AG09309 (cell line): ENCODE measurements at places on chromosomes 4 and X.

DNA sequence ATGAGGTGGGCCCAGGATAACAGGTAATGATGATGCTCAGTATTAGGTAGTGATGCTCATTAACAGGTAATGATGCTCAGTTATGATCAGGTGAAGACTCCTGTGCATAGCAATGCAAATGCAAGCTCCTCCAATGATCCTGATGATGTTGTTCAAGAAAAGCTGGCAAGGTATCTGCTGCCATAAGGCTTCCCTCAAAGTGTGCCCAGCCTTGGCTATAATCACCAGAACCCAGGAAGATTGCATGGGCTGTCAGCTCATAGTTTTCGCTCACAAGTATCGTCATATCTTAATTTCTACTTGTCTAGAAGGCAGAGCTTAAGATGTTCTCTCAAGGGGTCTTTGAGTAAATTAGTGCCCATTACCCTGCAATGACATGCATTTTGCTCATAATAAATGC lies 366.2 kb upstream of the CLNK start:
- no peak for DNase-seq

GRCh38 chr4:80393970-80394250 lies 58.4 kb downstream of the CFAP299 start:
- DNase-seq, result no peak

DNA sequence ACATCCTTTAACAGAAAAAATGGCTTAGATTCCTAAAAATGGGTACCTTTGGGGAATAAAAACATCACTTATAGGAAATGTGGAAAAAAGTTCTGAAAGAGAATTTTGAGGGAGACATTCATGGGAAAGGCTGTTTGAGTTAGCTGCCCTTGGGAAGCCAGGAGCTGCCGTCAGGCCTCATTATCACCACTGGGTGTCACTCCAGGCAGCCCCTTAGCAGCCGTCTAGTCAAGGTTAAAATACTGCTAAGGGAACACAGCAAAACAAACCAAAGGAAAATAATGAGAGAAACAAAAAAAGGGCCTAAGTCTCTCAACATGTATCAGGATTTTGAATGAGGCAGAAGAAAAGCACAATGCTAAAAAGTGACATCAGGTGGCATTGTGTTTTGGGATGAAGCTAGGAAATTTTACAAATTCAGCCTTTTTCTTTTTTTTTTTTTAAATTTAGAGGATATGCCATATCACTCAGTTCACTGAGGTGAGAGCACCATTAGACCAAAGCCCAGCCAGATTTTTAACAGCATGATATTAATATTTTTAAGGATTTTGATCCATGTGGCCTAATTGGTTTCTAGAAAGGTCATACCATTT lies 235.3 kb downstream of the GPAT3 start:
- DNase-seq, result peak; percentile 29

- DNase-seq, result no peak
Measured at GRCh38 chr4:13294961-13295605, 189.1 kb downstream of the RAB28 start.

GRCh38 chrX:45715748-45716147 lies 515.1 kb upstream of the DIPK2B start:
- DNase-seq, result no peak

GRCh38 chr4:189200353-189200752 lies 740.3 kb upstream of the FRG1 start:
- no peak for DNase-seq

GRCh38 chrX:44267116-44267515 lies 76.4 kb downstream of the EFHC2 start:
- no peak for DNase-seq

- no peak for DNase-seq
Measured at GRCh38 chr4:74490736-74491135, 45.8 kb downstream of the AREG start.

DNA sequence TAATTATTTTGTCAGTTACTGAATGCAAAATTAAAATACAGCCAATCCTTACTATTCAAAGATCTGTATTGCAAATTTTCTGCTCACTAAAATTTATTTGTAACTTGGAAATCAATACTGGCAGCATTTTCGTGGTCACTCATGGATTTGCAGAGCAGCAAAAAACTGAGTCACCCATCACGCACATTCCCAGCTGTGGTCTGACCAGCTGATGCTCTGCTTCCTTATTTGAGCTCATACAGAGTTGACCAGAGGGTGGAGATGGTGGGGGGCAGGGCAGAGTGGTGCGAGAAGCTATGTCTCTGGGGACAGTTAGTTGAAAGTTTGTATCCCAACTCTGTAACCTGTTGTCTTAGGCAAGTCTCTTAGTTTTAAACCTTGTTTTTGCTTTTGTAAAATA lies 214.8 kb downstream of the SPCS3 start:
- peak; percentile 48 for DNase-seq

DNA sequence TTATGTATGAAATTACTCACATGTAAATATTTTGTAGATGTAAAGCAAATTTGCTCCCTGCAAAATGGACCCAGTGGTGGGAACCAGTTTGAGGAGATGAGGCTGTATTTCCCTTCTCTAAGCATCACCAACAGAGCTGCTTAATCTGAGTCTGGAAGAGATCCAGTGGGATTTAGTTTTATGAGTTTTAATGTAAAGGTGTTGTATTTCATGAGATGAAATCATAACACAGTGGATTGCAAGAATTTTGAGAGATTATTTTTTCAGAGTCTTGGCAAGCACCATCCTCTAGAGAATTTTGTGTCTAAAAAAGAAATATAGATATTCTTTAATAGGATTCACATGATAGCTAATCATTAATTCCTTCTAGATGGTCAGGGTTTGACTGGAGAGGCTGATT lies 35.6 kb upstream of the SFRP2 start:
- DNase-seq, result no peak

GRCh38 chrX:105765691-105766090 lies 56.6 kb upstream of the NRK start:
- no peak for DNase-seq

- no peak for DNase-seq
Measured at GRCh38 chr4:24570574-24571236, 13.6 kb downstream of the DHX15 start.

DNA sequence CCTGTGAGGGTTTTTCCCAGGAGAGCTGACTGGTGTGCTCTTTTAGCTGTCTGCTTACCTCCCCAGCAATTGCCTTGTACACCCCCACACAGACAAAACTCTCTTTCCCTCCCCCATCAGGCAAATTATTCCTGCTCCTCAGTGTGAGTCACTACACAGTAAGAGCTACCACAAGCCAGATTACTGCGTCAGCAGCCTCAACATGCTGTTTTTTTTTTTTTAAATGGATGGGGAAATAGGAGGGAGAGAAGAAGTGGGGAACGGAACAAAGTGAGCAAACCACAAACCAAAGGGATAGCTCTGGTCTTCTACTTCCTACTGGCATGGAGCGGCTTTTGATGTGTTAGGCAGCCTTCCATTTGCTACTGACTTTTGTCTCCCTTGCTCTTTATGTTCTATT lies 107.5 kb upstream of the ACSL4 start:
- DNase-seq, result peak; percentile 80

GRCh38 chr4:136863756-136864155 lies 668.5 kb downstream of the PCDH18 start:
- DNase-seq, result no peak
